ENCODE measurements at places on chromosomes 5 and 9.

- DNase-seq: no peak
These were observed at the start of gene ITK for GRCh38 chr5:157180374-157181264. ITK (plus strand) TSS chr5:157180840; CDS start chr5:157180978, 138 bp downstream.

DNA sequence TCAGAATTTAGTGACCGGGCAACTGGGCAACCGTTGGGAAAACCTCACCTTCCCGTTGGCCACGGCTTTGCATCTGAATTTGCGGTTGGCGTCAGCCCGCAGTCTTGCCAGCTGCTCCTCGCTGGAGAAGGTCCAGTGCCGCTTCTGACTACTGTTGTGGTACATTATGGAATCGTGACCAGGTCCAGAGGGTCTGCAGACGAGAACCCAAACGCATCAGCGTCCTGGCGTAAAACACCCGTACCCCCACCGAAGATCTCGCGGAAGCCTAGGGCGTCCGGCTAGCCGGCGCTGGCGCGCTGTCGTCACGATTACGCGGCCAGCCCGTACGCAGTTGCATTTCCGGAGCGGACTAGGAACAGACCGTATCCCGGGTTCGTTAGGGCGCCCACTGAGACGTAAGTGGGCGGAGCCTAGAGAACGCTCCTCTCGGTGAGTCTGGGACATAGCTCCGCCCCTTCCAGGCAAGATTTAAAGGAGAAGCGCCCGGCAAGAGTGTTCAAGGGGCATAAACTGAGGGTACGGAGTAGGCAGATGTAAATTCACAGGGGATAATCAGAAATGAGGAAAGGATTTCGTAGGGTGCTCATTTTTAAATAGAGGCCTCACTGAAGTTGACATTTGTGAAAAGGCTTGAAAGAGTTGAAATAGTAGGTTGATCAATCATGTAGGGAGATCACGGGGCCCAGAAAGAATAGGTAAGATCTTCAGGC lies at the start of gene CCNH:
Gene CCNH, minus strand, starts transcription at position 301 of the 713 bp plus-strand sequence. Its CDS starts 136 bp downstream, at position 165.
- peak; percentile 96 for DNase-seq

DNA sequence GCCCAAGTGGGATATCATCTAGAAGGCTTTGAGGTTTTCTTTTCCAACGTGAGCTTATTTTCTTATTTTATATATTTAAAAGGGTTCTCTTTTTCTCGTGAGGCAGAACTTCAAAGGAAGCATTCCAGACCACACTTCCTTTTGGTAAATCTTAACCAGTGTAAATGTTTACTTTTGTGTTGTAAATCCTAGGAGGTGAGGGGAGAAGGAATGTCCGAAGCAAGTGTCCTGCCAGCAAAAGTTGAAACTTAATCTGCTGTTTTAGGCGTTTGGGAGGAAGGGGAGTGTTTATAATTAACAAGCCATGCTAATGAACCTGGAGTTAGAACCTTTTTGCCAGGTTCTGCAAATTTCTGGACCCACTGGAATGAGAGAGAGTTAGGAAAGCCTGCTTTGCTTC lies 37.9 kb downstream of the WWC1 start:
- no peak for DNase-seq

DNA sequence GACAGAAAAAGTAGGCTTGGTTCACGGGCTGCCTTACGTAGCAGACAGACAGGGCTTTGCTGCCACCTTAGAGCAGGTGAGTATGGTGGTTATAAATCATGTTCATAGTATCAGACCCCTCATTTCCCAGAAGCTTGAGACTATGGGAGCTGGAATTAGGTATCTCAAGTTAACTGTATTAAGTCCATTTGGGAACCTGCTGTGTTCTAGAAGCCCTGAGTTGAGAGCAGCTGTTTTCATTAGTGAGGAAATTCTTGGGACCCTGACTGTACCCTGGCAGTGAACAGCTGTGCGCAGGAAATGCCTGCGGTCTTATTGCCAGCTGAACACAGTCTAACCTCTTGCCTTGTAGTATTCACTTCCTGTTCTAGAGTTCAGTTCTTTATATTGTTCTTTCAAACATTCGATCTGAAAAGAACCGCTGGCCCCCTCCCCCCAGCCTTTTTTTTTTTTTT lies 29.8 kb downstream of the UGCG start:
- no peak for DNase-seq

GRCh38 chr5:2906302-2907090 lies 155.0 kb upstream of the IRX2 start:
- no peak for DNase-seq

GRCh38 chr9:14827805-14828204 lies 82.4 kb downstream of the FREM1 start:
- peak; percentile 4 for DNase-seq

DNA sequence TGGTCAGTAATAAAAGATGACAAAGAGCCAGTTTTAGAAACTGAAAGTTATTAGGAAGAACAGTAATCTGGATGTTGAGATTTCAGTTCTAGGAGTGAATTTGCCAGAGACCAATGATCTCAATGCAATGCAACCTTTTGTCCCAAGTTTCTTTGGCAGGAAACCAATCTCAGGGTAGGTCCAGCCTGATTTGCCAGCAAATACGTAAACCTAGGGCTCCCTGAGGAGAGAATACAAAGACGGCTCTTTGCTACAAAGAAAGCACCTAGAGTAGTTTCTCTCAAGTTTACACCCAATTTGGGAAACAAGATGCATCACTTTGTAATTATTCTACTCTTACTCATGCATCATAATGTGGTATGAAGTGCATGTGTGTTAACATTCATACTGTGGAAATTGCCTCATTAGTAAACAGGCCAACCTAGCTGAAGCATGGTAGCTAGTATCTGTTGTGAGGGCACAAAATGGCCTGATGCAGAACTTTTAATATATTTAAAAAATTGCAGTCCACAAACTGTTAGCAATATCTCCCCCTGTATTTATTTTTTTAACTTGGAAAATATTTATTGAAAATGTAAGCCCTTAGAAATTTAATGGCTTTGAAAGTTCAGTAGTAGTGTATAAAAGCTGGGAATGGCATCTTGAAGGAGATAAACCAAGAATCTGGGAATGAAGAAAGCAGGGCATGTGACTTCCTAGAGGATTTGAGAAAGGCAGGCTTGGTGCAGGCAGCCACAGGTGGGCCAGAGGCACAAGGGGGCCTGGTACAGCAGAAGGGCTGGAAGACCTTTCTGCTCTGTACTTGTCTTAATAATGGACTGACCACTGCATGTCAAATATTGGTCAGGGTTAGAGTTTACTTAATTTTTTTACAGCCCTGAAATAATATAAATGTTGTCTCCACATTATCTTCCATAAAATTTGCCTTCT lies 59.5 kb downstream of the MAST4 start:
- no peak for DNase-seq

DNA sequence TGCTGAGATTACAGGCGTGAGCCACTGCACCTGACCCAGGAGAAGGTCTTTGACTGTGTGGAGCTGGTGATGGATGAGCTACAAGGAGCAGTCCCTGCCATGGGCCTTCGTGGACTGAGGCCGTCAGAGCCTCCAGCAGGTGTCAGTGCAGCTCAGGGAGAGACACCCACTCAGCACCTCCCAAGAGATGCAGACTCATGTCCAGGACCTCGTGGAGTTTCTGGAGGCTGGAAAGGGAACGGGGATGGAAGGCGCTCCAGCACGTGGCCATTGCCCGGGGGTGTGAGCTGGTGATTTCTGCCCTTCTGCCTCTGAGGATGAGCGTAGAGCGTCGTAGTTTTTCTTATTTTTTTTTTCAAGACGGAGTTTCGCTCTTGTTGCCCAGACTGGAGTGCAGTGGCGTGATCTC lies 9.5 kb downstream of the TOR4A start:
- DNase-seq: peak; percentile 46

- DNase-seq: no peak
These were observed 12.0 kb upstream of the SPATA24 start for GRCh38 chr5:139415869-139416268.

- no peak for DNase-seq
These were observed 302.3 kb downstream of the ARL15 start for GRCh38 chr5:54007827-54008777.

- no peak for DNase-seq
These were observed 8.5 kb upstream of the ZNF79 start for GRCh38 chr9:127415657-127416056.

DNA sequence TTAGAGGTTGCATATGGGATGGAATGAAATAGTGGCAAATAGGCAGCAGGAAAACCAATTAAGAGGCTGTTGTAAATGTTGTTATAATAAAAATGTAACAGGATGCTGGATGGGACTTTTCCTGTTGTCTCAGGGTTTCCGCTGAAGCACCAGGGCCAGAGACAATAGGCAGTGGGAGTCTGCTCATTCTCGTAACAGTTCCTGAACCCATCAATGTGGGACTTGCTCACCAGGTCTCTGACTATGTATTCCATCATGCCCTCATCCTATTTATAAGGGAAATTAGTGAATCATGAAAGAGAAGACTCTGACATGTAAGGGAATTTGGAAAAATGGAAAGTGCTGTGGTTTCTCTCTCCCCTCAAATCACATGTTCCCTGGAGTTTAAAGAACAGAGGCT lies 23.5 kb upstream of the SSBP2 start:
- DNase-seq: no peak

GRCh38 chr5:153749960-153750359 lies 259.5 kb downstream of the GRIA1 start:
- DNase-seq: peak; percentile 48

- DNase-seq: no peak
These were observed 20.3 kb downstream of the FNBP1 start for GRCh38 chr9:130022566-130023143.

- no peak for DNase-seq
These were observed 27.2 kb upstream of the SLC9A3 start for GRCh38 chr5:551406-551805.

- no peak for DNase-seq
These were observed 5.8 kb upstream of the SOWAHA start for GRCh38 chr5:132807163-132807838.

DNA sequence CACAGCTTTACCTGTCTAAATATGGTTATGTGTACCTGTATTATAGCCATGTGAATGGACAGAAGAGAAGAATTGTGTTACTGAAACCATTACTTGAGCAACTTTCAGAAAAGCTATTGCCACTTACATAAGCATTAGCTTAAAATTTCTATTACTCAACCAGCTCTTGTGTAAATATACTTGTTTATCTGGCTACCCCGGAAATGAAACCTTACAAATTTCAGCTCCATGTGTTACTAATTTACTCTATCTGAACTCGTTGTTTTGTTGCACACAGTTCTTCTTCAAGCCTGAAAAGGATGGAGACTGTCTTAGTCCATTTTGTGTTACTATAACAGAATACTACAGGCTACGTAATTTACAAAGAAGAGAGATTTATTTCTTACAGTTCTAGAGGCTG lies 22.5 kb upstream of the ADAMTSL1 start:
- no peak for DNase-seq

- DNase-seq: no peak
These were observed 45.4 kb downstream of the ENTREP1 start for GRCh38 chr9:69370430-69370829.

DNA sequence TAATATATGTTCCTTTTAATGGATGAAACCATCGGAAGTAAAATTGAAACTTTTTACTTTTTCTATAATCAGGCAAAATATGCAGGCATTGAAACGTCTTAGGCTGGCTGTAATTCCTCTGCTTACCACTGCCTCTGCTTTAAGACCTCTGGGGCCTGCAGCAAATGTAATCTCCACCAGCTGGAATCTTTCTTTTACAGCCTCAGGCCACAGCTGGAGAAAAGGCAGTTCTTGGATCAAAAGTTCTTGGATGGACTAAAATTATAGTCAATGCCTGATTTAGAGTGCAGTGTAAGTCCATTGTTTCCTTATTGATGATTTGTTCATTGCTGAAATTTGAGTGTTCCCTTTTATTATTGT lies 396.7 kb downstream of the KCTD16 start:
- no peak for DNase-seq

- DNase-seq: no peak
These were observed 712.1 kb upstream of the MEF2C start for GRCh38 chr5:89595056-89595455.

- no peak for DNase-seq
These were observed 229.6 kb downstream of the TMEM167A start for GRCh38 chr5:82847562-82847961.

DNA sequence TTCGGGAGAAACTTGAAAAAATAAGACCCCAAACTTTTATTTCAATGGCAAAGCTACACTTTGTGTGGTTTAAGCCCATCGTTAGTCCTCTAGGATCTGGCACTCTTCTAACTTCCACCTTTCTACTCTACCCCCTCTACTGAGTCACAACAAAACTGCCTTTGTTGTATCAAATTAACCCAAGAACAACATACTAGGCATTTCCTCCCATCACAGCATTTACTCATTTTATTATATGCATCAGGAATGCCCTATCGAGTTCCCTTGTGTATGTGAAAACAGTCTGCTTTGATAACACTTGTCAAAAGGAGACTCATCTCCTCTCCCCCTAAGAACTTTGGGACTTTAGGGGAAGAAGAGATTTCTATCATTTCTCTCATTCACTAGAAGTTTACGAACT lies 158.9 kb upstream of the FREM1 start:
- no peak for DNase-seq

DNA sequence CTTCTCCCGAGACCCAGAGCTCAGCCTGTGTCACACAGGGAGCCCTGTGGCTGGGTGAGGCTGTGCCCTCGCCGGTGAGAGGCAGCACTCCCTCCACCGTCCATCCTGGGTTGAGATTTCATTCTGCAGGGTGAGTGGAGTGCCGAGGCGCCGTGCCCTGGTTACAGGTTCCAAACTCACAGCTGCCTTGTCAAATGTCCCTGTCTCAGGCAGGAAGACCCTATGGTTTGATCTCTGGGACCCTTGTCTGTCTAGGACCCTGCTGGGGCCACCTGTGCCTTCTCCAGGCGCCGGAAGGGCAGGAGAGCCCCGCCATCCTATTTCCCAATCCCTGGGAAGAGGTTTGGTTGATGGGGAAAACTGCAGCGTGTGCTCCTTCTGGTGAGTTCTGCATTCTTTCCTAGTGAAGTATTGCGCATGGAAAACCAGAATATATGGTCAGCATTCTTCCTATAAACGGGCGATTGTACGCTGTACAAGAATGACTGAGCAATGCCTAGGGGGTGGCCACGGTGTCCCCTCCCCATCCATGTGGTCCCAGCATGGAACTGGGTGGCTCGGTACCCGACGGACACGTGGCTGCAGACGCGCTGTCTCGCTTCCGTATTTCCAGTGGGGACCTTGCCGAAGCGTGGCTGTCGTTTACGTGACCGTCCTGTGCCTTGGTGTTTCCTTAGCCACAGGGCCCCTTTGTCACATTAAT lies 95.9 kb upstream of the COL5A1 start:
- no peak for DNase-seq

- DNase-seq: no peak
These were observed 717.1 kb downstream of the SEMA5A start for GRCh38 chr5:8828596-8829322.

All from NCI-H1092 (cell line).